ENCODE measurements at places on chromosomes 7 and 10.

- no peak for DNase-seq
Measured at GRCh38 chr7:142439739-142440138, 181.9 kb upstream of the PRSS58 start.

DNA sequence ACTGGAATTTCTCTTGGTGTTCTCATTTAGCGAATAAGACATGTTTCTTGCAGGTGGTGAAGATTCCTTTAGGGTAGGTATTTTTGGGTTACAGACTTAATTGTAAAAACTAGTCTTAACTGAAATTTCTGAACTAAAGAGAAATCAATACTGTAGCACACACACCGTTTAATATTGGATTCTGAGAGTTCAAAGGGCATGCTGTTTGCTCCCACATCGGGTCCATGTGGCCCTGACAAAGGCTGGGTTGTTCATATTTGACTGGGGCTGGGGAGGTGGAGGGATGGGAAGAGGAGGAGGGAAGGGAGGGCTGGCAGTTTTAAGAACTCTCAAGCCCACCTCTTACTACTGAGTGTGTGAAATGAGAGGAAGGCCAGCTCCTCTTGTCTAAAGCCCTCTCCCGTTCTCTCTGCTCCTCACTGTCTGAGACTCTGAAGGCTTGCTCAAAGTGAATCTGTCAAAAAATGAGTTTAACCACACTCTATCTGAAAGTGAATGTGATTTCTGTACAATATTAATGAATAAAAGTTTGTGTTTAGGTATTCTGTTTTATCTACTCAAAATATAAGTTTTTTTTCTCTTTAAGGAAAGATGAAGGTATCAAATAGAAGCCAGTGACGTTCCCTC lies 40.0 kb upstream of the RHEB start:
- DNase-seq: no peak

GRCh38 chr10:124392626-124393342 lies 25.9 kb downstream of the OAT start:
- DNase-seq: no peak

GRCh38 chr7:74653686-74654181 lies 3.8 kb upstream of the GTF2I start:
- DNase-seq: no peak

DNA sequence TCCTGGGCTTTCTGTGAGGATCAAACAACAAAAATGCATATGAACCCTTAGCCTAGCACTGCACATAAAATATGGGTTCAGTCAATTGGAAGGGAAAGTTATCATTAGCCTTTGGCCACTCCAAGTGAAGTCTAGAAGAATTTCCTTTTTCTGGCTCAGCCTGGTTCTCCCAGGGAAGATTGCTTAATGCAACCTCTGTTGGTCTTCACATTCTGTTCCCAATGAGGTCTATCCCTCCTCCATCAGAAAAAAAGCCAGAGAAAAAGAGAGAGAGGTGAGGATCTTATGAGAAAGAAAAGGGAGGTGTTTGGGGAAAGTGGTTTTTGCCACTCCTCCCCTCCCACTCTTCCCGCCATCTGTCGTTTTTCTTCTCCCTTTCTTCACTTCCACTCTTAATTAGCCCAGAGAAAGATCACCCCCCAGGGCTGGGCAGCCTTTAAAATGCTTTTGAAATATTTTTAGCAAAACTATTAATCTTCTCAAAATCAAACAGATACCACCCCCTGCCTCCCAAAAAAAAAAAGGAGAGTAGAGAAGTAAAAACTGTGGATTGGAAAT lies 31.1 kb downstream of the CPVL start:
- DNase-seq: no peak

DNA sequence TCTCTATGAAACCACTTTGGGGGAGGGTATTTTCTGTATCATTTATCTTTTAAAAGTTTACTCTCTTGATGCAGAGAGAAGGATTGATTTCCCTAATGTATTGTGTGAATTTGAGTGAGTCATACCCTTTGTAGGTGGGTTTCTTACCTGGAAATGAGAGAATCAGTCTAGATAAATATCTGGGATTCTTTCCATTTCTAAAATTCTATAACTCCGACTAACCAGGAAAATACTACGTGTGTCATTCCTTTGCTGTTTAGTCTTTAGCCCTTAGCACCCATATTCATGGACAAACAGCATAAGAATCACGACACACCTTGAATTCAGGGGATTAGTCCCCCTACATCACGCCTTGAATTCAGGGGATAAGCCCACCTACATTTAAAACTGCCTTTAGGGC lies 139.1 kb downstream of the GATA3 start:
- DNase-seq: no peak

GRCh38 chr10:74651565-74651964 lies 174.8 kb upstream of the KAT6B start:
- DNase-seq: no peak

Measured in SHP77 (cell line).